Tongue (tissue), 3 donors: ENCODE measurements at places on chromosomes 7 and 10. TPM values are rescaled to one million over a fixed set of nuclear protein-coding genes. Genes with fewer than 3 reads are reported as not detected.
A peak's percentile ranks its signal among the peaks of the same experiment; 100 is the strongest.

GRCh38 chr7:137086896-137087295 is 218.4 kb downstream of the CHRM2 start:
- DNase-seq: no peak

GRCh38 chr7:88091988-88092675 is 127.7 kb downstream of the SRI start:
- DNase-seq: no peak

GRCh38 chr10:22713853-22714478 is 412 bp downstream of the PIP4K2A start:
- peak; percentile 45 for DNase-seq

DNA sequence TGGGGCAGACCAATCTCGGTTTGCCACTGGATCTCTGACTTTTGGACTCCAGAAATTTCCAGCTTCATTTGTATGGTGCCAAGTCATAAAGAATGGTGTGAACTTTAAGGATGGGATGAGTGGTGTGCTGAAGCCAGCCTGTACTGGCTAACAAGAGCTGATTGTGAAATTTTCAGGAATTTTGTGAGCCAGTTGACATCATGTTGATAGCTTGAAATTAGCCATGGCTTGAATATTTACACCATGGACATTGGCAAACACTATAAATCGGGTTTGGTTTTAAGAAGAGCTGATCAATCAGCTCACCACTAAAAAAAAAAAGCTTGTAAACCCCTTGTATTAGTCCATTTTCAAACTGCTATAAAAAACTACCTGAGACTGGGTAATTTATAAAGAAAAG is 14.1 kb upstream of the MYH16 start:
- no peak for DNase-seq

GPR37 gene
- total RNA-seq: 4.6 TPM

COL17A1 gene
- total RNA-seq: 130 TPM
